ENCODE measurements at places on chromosomes 12 and 14.

DNA sequence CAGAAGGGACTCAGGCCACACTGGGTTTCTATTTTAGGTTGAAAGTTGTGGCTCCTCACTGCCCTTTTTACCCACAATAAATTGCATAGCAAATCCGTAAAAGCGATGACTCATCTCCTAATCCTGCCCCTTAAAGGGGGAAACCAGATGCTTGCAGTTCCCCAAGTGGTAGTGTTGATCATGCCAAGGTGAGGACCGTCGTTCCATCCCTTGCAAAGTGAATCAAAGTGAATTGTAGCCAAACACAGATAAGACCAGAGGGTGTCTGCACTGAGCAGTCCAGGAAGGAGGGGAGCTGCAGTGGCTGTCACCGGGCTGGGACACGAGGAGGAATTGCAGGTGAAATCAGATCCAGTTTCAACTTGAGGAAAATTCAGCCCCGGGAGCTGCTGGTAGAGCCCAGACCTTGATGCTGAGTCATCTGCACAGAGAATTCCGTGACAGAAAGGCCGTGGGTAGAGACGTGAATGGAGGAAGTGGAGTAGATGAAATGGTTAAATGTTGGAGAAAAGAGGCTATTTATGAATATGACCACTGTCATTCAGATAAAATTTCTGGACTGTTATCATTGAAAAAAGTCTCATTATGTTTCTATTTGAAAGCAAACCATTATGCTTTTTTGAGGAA is 44.2 kb upstream of the MMP17 start:
- DNase-seq, result no peak

GRCh38 chr14:75911883-75912282 is 69.9 kb downstream of the TGFB3 start:
- DNase-seq, result no peak

- DNase-seq, result no peak
Observed at GRCh38 chr12:84619053-84619571, 293.5 kb downstream of the SLC6A15 start.

DNA sequence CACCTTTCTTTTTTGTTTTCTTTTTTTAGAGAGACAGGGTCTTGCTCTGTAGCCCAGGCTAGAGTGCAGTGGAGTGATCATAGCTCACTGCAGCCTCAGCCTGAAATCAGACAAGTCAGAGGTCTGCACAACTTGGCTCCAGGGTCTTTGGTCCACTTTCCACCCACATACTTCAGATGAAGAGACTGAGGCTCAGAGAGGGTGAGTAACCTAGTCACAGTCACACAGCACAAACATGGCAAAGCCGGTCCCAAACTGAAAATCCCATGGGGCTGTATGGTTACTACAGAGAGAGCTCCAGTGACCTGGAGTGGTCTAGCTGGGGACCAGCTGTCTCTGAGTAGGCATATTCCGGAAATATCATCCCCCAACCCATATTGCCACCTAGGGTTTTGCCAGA is 19.2 kb downstream of the LHX5 start:
- DNase-seq, result no peak

DNA sequence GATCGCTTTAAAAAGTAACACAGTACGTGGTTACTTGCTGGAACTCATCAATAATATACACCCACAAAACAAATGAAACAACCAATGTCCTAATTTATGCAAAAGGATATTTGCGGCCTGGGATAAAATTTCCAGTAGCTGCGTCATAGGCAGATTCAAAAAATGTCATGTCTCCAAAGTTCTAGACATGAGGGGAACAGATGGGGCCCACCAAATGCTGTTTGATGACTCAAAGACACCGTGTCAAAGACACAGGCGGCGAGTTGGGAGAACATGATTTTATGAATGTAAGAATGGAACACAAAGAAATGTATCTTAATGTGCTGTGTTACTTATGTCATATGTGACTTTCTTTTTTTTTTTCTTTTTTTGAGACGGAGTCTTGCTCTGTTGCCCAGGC is 34.3 kb upstream of the NCOR2 start:
- DNase-seq, result no peak

DNA sequence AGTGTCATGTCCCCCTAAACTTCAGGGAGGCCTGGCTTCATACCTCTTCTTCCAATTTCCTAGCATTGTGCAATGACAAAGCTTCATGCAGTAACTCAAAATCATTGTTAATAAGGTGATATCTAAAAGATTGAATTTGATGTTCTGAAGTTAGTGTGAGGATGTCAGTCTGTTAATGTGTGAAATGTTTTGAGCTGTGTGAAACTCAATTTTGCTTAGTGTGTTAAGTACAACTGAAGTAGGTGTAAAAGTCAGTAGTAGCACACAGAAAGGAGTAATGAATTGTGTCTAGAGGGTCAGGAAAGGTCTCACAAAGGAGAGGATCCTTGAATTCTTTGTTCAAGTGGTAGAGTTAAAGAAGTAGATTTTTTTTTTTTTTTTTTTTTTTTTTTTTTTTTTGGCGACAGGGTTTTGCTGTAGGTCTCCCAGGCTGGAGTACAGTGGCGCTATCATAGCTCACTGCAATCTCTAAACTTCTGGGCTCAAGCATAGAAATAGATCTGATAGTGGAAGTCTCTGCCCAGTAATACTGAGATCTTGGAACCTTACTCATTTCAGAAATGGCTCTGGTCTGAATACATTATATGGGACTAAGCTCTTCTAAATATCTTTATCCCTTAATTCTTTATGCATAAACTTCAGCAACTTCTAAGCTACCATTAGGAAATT is 63.9 kb downstream of the FUT8 start:
- DNase-seq, result no peak

- DNase-seq, result no peak
Observed at GRCh38 chr14:37590428-37591139, 4.5 kb downstream of the FOXA1 start.

Measured in activated naive CD4-positive, alpha-beta T cell treated with anti-CD3 and anti-CD28 coated beads, Interleukin-2, amount 50 U/mL, for 16 hours (primary cell).